ENCODE measurements at places on chromosomes 6 and 20.

DNA sequence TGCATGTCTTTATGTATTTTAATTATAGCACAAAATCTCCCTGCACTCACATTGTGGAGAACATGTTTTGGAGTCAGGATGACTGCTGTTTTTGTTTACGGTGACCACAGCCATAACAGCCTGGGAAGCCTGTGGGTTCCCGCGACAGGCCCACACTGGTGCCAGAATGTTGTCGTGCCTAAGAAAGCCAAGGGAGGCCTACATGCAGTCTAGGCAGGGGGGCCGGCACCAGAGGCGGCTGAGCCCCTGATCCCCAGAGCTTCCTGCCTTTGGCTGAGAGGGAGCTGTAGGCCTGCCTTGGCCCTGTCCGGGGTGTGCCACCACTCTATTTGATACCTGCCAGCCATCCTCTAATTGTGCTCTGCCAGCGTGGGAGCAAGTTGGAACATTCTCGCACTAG is 46.7 kb downstream of the TBC1D7 start:
- no peak for DNase-seq

DNA sequence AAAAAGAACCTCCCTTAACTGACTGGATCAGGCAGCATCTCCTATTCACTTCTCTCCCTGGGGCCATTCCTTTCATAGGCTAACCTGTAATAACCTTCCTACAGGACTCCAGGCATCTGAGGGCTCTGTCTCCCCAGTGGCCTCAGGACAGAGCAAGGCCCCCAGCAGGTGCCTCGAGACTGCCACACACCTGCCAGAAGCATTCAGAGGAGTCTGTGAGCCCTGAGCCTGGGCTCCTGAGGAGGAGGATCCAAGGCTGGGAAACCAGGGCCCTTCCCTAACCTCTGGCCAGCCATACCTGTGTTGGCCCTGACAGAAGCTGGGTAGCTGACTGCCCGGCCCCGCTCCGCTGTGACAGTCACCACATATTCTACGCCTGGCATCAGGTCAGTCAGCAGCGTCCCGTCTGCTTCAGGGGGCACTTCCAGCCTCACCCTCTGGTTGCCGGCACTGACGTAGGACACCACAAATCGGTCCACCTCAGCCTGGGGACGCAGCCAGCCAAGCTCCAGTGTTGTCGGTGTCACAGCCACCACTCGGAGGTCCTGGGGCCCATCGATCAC is 20.6 kb downstream of the TNXB start:
- no peak for DNase-seq

DNA sequence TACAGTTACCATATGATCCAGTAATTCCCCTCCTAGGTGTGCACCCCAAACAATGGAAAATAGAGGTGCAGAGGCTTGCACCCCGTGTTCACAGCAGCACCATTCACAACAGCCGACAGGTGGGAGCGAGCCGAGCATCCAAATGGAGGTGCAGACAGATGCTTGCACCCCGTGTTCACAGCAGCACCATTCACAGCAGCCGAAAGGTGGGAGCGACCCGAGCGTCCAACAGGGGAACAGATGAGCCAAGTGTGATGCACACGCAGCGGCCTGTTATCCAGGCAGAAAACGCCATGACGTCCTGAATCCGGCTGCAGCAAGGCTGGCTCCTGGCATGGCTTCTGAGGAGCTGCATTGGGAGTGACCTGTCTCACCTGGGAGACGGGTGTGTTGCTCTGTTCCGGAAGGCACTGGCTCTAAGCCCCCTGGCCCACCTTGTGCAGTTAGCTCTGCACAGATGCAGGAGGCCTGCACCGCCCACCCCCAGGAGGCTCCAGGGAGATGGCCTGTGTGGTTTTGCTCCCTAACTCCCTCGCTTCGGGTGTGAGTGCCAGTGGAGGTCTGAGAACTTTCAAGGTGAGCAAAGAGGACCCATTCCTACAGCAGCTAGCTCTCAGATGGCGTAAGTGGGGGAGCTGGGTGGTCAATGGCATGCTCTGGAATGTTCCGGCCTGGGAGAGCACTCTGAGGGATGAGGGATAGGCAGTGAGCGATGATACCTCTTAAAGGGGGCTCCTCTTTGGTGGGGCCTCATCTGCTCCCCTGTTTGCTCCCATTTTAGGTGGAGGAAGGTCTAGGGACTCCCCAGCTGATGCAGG is 47.8 kb upstream of the FRMD1 start:
- DNase-seq = no peak

GRCh38 chr6:127365874-127366273 is 22.5 kb upstream of the ECHDC1 start:
- DNase-seq = no peak

- DNase-seq = no peak
Observed at GRCh38 chr20:12965870-12966251, 42.9 kb upstream of the SPTLC3 start.

DNA sequence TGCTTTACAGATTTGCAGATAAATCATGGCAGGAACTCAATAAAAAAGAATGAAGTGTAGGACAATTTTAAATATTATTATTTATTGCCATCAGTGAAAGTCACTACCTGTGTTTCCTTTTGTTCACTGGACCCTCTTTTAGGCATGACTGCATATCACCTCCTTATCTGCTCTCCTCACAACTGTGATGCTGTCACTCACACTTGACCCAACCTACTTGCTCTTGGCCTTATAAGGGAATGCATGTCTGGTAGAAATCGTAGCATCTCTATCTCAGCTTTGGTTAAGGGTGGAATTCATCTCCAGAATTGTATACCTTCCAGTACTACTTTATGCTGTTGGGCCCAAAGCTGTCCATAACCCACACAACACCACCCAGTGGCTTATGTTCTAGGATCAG is 47.6 kb upstream of the RNF144B start:
- DNase-seq = no peak

- DNase-seq = no peak
Observed at GRCh38 chr6:68740828-68741500, 105.9 kb downstream of the ADGRB3 start.

GRCh38 chr6:82374516-82374915 is 10.9 kb downstream of the TPBG start:
- DNase-seq = no peak

- DNase-seq = no peak
Observed at GRCh38 chr6:62391358-62391757, 105.3 kb upstream of the KHDRBS2 start.

- DNase-seq = no peak
Observed at GRCh38 chr6:133394630-133395029, 153.5 kb downstream of the EYA4 start.

- no peak for DNase-seq
Observed at GRCh38 chr6:130677312-130677711, 149.9 kb upstream of the SMLR1 start.

DNA sequence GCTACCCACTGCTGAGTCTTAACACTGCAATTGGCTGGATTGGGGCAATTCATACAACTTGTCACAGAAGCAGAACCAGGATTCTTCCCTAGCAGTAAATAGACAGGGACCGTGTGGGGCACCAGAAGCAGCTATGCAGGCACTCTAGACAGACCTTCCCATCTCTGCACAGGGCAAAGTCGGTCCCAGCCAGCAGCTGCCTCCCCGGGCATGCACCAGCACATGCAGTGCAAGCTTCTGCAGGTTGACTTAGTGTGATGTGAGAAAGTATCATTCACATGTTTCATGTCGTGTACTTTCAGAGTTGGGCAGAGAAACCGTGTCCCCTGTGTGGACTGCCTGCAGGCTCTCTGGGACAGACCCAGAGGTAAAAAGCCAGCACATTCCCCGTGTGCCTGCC is 98.0 kb upstream of the FOXA2 start:
- no peak for DNase-seq

- no peak for DNase-seq
Observed at GRCh38 chr6:111757342-111757741, 115.9 kb downstream of the FYN start.

DNA sequence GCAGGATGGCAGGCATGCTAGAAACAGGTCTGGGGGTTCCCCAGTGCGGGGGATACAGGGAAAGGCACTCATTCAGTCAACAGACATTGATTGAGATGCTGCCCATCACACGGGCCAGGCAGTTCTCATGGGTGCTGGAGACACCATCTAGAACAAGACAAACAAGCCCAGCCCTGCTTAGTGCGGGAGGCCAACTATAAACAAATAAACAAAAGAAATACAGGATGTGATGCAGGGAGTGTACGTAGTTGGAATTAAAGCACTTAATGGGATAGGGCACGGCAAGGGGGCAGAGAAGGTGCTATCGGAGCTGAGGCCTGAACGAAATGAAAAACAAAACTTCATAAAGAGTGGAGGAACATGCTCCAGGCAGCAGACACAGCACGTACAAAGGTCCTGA is 169.3 kb downstream of the PREX1 start:
- DNase-seq = no peak

GRCh38 chr6:4486568-4487315 is 289.5 kb upstream of the CDYL start:
- DNase-seq = no peak

- DNase-seq = no peak
Observed at GRCh38 chr6:106315765-106316374, 9.7 kb downstream of the ATG5 start.

DNA sequence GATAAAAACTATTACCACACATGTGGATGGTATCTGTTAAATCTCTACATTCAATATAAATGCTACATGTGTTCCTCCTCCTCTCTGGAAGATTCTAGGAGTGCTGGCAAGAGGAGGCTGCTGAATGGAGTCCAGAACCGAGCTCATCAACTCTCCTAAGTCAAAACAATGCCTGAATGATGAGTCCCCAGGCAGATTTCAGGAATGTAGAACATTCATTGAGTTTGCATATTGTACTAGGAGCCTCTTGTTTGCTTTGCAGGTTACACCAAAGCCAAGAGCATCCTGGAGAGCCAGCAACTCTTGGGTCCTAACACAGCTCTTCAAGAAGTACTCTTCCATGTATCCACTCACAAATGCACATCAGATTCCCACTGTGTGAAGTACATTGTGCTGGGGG is 117.6 kb upstream of the UST start:
- no peak for DNase-seq

DNA sequence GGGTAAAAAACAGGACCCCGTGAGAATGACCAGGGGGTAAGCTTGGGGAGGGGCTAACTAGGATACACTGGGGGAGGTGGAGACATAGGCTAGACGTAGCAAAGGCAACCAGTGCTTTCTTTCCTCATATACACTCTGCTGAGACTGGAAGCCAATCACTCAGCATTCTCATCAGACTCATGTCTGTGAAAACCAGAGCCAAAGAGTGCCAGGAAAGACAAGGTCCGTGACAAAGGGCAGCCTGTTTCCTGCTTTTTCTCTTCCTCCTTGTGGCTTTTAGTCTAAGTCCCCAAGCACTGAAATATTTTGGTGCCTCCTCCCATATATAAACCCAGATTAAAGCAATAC is 97.9 kb upstream of the NEDD9 start:
- DNase-seq = peak; percentile 20

- no peak for DNase-seq
Observed at GRCh38 chr6:155150967-155151671, 112.7 kb upstream of the CLDN20 start.

GRCh38 chr6:33317419-33317668 is 200 bp downstream of the ZBTB22 start:
- no peak for DNase-seq

DNA sequence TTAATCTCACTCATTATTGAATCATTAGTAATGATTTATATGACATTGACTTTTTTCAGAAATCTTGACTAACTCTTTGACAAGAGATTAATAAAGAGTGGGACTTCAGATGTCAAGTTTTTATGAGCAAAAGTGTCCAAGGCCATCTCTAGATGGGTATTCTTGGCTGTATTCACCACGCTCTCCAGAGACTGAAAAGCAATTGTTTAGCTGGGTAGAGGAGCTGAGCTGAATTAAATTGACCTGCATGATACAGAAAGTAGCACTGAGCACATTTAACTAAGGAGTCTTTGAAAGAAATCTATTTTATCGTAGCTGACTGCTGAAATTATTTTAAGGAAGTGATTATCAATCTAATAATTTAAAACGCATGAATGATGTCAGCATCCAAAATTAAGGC is 89.4 kb downstream of the LINC00237 start:
- DNase-seq = no peak

DNA sequence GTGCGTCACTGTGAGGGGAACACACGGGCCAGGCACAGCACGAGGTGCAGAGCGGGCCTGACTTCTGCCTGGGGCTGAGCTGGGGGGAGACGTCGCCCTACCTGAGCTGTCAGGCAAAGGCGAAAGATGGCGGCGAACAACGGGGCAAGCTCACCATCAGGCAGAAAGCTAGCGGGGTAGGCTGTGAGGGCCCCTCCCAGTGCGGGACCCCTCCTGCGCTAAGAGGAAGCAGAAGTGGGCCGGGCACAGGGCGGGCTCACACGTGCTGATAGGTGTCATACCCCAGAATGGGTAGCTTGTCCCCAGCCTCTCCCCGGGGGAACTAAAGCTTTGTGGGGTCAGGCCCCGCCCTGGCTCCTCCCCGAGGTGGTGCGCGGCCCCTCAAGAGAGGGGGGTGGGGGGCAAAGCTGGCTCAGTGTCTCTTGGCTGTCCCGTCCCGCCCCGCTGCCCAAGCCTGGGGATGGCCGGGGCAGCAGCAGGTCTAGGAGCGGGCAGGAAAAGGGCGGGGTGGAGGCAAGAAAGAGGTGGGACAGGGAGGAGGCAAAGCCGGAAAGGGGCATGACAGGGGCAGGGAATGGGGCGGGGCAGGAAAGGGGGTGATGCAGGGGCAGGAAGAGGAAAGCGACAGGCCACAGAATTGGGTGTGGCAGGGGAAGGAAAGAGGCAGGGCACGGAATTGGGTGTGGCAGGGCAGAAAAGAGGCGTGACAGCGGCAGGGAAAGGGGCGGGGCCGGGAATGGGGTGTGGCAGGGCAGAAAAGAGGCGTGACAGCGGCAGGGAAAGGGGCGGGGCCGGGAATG is 14.7 kb downstream of the UCKL1 start:
- DNase-seq = peak; percentile 80

- no peak for DNase-seq
Observed at GRCh38 chr6:165308926-165309731, at the start of gene C6orf118. Gene C6orf118 (minus strand): TSS chr6:165309605. CDS start chr6:165309586, 19 bp downstream.

DNA sequence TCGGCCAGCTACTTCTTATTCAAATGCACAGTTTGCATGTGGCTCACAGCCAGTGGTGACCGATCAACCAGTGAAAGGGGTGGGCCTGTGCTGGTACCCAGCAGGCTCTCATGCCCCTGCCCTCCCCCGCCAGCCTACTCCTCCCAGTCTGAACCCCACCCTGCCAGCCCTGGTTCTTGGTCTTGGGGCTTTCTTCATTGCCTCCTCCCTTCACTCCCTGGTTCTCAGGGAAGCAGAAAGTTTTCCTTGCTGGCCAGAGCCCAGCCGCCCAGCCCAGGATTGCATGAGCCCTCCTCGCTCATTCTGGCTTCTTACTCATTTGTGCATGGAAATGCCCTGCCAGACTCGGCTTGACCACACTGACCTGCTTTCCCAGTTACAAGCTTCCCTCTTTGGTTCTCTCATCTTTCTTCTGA is 40.8 kb downstream of the KCNK17 start:
- no peak for DNase-seq
